ENCODE measurements at places on chromosomes 7 and 10.
A peak's percentile ranks its signal among the peaks of the same experiment; 100 is the strongest.

- DNase-seq = no peak
Observed at GRCh38 chr7:133023370-133024071, 58.4 kb downstream of the CHCHD3 start.

DNA sequence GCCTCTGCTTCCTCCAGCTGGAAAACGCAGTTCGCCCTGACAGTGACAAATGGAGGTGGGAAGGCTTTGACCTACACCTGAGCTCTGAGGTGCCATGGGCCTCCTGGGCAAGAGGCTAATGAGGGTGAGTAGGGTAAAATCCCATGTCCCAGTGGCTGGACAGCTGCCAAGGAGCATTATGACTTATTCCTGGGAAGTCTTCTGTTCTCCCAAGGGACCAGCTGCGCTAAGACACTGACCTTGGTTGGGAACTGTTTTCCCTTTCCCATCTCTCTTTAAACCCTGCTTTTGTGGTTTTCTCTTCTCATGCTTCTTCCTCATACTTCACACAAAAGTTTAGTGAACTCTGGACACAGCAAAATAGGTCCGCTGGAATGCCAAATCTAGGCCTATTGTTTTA is 72.6 kb downstream of the COPG2 start:
- no peak for DNase-seq

DNA sequence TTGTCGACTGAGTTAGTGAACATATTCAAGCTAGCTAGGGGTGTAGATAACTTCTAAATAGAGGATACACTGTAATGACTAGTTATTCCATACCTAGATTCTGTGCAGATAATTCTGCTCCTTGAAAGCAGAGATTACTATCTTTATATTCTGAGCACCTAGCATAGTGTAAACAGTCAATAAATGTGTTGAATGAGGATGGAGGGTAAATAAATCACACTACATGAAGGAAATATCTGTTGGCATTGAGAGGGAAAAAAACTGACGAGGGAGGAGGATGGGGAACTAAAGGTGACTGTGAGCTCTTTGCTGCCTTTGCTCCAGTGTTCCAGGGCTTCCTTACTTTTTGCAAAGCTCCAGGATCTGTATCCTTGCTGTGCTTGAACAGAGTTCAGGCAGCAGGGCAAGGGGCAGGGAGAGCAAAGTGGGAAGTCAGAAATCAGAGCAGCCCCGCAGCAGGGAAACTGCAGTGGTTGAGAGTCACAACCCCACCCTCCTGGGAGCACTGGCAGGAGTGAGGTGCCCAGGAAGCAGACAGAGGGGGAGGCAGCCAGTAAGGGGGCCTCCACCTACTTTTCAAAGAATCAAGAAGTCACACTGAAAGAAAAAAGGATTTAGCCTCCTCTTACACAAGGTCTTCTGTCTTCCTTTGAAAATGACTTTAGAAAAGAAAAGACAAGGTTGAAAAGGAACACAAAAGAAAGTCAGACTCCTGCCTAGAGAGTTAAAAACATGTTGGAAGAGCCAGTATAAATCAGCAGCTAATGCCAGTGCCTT is 71.8 kb upstream of the LRRN3 start:
- DNase-seq = no peak

- DNase-seq = no peak
Observed at GRCh38 chr10:110857265-110858171, 14.2 kb upstream of the PDCD4 start.

DNA sequence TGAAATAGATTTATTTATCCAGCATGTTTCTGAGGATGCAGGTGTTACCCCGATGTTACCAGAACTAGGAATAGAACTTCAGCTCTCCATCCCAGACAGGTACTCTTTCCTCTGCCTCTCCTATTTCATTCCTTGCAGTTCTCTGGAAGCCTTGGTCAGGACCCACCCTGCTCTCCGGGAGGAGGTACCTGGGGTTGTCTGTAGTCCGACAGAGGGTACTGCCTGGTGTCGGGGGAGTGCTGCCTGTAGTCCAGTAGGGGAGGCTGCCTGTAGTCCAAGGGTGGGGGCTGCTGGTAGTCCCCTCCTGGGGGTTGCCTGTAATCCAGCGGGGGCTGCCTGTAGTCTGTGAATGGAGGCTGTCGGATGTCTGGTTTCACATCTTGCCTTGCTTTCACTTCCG is 328.4 kb downstream of the PHTF2 start:
- no peak for DNase-seq

GRCh38 chr10:6473430-6473829 is 106.6 kb downstream of the PRKCQ start:
- DNase-seq = no peak

- peak; percentile 14 for DNase-seq
Observed at GRCh38 chr7:116862951-116863670, 724 bp downstream of the CAPZA2 start.

DNA sequence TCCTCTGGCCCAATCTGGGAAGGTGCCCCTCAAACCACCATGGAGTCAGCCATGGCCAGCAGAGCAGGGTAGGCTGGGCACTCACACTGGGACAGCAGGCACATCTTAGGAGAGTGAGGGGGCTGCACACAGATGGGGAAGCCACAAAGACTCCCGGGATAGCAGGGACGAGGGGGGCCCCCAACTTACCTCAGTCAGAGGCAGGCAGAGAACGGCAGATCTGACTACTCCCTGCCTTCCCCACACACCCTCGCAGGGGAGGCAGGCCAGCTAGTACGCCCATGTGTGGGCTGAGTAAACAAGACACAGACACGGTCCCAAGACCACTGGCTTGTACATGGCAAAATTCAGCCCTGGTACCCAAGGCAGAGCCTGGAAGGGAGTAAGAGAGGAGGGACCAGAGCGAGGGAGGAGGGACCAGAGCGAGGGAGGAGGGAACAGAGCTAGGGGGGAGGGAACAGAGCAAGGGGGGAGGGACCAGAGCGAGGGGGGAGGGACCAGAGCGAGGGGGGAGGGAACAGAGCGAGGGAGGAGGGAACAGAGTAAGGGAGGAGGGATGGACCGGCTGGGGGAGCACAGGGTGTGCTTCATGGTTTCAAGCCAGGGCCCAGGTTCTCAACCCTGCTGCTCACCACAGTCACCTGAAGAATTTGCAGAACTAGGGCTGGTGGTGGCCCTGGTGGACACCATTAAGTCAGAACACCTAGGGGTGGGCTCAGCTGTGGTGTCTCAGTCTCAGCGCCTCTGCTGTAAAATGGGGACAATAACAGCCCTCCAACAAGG is 73.8 kb downstream of the RGS10 start:
- no peak for DNase-seq

GRCh38 chr10:32437334-32437733 is 8.6 kb upstream of the CCDC7 start:
- DNase-seq = no peak

GRCh38 chr7:112407261-112407660 is 43.0 kb upstream of the IFRD1 start:
- no peak for DNase-seq

DNA sequence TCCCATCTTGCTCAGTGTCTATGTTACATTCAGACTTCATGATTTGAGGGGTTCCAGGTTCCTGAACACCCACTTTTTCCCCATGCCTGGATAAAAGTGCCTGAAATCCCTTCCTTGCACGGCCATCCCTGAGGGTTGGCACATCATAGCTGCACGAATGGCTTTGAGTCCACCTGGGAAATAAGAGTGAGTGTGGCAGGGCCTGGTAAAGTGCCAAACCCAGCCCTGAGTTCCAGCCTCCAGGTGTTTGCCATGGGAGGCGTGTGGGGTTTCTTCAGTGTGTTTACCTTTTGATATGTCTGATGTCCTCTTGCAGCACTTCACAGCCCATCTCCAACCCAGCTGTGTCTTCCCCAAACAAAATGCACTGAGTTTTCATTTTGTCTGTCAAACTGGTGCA is 145.7 kb downstream of the PAXIP1 start:
- DNase-seq = no peak

GRCh38 chr10:128714644-128715415 is 588.6 kb upstream of the MKI67 start:
- DNase-seq = no peak

GRCh38 chr10:123896246-123896927 is 4.8 kb upstream of the CPXM2 start:
- no peak for DNase-seq

DNA sequence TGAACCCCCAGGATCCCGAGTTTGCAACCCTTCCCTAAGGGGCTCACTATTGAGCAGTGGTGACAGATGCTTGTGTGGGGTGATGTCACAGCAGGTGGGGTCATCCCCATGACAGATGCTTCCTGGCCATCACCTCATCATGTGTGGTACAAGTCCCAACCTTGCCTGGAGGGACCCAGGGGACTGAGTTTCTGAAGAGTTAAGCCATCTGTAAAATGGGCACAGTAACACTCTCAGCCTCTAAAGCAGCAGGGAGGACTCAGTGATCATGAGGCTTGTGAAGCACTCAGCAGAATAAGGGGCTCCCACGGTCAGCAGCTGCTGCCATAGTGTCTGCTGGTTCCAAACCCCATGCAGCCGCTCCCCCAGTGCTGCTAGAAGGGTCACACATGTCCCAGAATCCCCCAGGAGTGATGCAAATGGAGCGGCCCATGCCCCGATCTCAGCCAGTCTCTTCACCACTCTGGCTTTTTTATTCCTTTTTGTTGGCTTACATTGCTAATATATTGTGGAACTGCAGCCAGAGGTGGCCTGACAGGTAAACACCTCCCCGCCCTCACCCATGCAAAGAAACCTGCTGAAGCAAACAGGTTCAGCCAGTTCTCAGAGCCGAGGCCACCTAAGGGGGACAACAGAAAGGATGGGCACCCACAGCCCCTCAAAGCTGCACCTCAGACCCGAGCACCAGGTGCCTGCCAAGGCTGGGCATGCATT is 102.1 kb upstream of the PDGFA start:
- no peak for DNase-seq

- DNase-seq = no peak
Observed at GRCh38 chr7:31335161-31335856, 5.2 kb downstream of the NEUROD6 start.

- DNase-seq = no peak
Observed at GRCh38 chr7:140494867-140495266, 15.6 kb upstream of the MKRN1 start.

DNA sequence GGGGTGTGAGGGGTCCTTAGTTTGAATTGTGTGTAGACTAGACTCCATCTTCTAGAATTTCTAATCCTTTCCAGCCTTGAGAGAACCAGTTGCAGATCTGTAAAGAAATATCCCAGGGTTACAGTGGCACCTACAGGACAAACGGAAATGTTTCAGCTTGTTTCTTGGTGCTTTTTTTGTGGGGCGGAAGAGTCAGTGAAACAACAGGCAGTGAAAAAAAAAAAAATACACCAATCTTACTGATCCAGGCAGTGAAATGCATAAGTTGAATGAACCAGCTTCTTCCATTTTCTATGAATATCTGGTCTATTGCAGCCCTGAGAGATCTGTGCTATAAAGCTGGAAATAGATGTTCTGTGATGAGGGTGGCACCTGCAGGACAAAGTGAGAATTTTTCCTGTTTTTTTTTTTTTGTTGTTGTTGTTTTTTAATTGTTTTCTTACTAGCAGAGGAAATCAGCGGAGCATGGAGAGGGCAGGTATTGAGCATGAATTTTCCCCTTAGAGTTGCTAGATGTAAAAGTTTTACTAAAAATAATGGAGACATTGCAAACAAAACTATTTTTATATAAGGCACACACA is 81.9 kb upstream of the DYNC1I1 start:
- DNase-seq = peak; percentile 33

DNA sequence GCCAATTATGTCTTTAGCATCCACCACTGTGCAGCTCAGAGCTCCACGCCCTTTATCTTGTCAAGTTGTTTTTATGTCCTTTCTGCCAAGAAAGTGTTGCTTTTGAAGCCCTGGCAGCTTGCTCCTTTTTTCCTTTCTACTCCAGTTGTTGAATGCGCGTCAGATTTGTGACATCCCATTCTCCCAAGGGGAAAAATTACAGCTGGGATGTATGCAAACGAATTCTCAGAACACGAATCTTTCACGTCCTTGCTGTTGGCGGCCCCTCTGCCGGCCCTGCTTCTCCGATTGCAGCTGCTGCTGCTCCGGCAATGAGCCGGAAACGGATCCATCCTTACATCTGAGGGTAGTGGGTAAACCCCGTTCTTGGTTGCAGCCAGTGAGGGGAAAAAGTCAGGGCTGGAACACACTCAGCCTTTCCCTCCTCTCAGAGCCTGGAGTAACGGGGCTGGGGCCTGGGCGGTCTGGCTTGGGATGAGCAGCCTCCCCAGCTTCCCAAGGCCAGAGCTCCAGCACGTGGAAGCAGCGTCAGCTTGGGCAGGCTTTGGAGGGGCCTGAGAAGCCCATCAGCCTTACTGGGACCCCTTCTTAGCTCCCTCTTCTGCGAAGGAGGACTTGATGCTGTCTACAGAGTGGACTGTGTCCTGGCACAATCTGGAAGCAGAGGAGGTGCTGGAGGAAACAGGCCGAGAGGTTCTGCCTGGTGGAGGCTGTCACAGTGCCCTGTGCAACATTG is 79.0 kb upstream of the CHST15 start:
- no peak for DNase-seq

DNA sequence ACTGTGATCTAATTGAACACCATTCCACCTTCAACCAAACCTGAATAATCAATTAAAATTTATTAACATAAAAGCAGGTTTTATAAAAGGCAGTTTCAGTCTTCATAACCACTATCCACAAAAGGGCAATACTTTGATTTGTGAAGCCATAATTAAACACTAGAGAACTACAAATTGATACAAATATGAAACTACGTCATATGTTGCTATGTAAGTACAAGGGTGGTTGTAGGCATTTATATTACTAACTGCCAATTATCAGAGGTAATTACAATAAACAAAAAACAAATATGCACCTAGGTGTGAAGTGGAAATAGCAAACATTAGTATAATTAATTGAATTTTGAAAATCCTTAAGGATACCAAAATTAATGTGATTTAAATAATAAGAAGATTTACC is 368.5 kb upstream of the PCDH15 start:
- no peak for DNase-seq

DNA sequence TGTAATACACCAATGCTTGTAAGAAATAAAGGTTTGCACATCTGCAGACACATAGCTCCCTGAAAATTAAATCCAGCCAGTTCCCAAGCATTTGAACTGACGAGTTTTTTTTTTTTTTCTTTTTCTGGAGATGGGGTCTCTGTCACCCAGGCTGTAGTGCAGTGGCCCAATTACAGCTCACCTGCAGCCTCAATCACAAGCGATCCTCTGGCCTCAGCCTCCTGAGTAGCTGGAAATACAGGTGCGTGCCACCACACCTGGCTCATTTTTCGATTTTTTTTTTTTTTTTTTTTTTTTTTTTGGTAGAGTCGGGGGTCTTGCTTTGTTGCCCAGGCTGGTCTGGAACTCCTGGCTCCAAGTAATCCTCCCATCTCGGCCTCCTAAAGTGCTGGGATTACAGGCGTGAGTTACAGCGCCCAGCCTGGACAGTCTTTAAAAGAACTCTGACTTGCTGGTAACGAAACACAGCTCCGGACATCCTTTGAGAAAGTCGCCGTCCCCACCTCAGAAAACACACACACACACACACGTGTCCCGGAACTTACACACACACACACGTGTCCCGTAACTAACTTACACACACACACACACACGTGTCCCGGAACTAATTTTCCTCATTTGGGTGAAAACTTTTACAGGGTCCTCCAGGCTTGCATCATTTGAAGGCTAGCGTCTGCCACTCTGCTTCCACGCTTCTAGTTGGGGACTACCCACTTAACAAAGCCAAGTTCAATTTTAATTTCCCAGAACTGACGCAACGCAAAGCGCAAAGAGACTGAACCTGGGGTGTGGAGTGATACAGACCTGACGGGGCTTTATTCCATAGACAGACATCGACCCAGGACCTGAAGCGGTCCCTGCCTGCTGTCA is 18.6 kb downstream of the OCM2 start:
- peak; percentile 15 for DNase-seq

- no peak for DNase-seq
Observed at GRCh38 chr10:75293446-75293820, 57.7 kb upstream of the COMTD1 start.

Data from AG08395 (cell line).